ENCODE measurements at places on chromosomes 5 and 9.

DNA sequence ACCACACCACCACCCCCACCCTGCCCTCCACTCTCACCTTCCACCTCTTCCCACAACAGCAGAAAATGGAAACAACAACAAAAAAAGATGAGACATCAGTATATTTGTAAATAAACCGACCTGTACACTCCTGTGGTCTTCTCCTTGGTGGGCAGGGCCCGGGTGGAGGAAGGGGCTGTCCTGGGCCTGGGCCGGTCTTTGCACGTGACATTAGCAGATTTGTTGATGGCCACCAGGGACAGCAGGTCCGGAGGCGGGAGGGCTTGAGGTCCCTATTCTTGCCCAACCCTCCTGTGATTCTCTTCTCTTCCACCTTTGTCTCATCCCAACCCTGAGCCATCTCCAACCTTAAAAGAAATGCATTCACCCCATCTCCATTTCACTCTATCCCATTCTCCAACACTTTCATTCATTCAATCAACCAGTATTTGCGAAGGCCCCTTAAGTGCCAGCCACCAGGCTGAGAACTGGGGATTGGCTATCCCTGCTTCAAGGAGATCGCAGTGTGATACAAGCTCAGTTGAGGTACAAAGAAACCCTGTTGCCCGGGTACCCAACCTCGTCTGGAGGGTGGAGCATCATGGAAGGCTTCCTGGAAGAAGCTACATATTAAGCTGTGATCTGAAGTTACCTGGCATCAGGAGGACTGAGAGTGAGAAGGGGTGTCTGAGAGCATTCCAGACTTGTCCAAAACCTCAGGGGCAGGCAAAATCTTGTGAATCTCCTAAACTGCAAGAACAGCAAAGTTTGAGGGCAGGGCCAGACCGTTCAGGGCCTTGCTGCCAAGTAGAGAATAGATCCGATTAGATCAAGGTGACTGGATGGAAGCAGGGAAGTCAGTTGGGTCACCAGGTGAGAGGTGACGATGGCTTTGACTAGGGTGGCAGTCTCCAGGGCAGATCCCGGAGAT is 87.4 kb downstream of the LMX1B start:
- no peak for DNase-seq

DNA sequence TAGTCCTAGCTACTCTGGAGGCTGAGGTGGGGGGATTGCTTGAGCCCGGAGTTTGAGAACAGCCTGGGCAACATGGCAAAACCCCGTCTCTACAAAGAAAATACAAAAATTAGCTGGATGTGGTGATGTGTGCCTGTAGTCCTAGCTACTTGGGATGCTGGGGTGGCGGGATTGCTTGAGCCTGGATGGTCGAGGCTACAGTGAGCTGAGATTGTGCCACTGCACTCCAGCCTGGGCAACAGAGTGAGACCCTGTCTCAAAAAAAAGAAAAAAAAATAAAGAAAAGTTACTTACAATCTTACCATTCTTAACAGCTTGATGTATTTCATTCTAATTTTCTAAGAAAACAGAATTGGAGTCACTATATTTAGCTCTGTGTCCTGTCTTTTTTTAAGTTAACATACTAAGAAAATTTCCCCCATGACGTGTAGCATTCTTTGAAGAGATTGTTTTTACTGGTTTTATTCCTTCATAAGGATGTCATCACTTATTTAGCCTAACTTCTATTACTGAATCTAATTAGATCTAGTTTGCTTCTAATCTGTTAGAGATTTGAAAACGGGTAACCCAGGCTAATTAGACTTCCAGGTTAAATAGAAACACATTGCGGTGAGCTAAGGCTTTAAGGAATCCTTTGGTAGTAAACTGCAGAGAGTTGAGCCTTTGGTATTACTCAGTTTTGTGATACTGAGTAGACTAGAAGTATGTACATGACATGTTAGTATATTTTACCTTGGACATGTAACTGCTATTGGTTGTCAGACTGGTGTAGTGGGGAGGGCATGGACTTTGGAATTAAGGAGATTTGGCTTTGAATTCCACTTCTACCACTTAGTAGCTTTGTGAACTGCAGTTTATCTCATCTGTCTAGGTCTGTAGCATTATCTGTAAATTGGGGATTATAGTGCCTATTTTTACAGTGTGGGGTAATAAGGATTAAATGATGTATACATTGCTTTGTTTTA is 24.0 kb downstream of the HSPA4 start:
- DNase-seq: no peak

DNA sequence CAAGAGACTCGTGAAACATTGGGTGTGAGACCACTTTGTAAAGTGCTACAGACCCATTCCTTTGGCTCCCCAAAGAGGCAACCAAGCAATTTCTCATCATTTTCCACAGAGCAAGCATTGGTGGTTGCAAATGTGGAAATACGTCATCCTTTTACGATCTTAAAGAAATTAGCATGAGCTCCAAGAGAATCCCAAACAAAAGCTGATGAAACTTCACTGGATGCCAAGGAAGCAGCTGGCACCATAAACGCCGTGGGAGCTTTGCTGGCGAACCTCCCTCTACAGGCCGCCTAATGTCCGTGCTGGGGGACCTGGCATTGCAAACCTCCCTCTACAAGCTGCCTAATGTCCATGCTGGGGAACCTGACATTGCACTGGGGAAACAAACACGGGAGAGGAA is 432.4 kb downstream of the ACTL7B start:
- DNase-seq: no peak

DNA sequence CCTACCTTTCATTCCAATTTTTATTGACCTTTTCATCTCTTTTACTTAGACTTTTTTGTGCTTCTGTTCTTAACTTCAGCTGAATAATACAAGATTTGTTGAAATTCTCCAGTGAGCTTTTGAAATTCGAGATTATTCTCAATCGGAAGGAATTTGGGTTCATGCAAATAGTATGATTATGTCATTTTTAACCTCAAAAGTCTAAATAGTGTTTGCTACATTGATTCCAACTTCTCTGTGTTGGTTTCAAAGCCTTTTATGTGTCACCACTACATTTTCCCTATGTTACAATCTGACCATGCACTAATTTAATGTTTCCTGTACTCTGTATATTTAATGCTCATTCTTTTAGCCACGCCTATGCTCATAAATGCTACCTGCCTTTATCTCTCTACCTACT is 44.1 kb downstream of the VPS13A start:
- DNase-seq: no peak

DNA sequence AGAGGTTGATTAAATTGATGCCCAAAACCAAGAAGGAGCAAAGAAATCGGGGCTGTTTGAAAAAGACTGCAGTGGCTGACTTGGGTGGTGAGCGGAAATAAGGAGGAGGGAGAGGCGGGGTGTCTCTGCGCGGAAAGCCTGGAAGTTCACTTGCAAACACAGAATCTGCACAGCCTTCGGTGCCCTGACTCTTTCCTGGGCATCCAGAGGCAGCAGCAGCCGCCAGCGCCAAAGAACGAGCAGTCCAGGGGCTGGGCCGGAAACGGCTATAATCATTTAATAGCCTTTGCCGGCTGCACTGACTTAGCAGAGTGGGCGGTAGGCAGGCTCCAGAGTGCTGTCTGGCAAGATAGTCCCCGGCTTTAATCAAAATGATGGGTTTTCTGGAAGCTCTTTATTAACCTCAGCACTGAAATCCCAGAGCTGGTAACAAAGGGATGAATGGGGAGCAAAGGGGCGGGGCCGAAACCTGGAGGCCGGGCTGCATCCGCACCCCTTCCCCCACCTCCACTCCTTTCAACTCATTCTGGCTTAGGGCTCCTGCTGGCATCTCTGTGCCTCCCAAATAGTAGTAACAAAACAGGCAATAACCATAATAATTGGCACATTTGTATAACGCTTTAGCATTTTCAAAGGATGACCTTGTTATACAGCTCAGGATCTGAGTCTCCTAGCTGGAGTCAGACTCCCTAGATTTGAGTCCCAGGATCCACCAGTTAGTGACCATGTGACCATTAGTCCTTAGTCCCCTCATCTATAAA is 35.7 kb downstream of the PCDHAC2 start:
- DNase-seq: no peak

GRCh38 chr5:80406980-80407734 is 707 bp upstream of the ZFYVE16 start:
- peak; percentile 17 for DNase-seq

DNA sequence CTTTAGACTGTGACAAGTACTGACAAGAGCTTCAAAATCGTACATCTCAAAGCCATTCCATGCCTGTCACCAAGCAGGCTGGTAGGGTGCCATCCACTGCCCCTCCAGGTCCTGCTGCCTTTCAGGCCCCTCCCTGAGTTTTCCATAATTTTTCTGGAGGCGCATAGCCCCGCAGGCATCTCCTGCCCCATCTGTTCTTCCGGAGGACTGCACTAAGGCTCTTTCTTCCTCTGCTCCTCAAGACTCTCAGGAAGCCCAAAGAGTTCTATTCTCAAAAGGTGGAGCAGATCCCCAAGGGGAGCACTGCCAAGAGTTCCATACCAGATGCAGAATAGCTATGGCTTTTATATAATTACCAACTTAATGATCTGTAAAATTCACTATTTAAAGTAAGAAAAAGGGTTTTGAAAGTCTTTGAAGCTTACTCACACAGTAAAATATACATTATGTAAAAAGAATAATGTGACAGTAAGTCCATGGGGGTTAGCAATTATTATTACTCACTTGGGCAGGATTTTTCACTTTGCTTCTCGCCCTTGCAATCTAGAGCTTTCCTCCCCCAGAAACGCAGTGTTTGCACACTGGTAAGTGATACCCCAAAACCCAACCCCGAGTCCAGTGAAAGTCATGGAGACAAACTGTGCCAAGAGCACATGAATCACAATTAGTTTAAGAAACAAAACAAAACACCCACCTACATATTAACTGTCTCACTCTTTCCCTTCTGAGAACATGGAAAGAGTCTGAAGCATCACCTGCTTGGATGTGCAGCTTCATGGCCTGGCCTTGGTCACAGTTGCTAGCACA is 114.1 kb upstream of the DAPK1 start:
- DNase-seq: no peak

DNA sequence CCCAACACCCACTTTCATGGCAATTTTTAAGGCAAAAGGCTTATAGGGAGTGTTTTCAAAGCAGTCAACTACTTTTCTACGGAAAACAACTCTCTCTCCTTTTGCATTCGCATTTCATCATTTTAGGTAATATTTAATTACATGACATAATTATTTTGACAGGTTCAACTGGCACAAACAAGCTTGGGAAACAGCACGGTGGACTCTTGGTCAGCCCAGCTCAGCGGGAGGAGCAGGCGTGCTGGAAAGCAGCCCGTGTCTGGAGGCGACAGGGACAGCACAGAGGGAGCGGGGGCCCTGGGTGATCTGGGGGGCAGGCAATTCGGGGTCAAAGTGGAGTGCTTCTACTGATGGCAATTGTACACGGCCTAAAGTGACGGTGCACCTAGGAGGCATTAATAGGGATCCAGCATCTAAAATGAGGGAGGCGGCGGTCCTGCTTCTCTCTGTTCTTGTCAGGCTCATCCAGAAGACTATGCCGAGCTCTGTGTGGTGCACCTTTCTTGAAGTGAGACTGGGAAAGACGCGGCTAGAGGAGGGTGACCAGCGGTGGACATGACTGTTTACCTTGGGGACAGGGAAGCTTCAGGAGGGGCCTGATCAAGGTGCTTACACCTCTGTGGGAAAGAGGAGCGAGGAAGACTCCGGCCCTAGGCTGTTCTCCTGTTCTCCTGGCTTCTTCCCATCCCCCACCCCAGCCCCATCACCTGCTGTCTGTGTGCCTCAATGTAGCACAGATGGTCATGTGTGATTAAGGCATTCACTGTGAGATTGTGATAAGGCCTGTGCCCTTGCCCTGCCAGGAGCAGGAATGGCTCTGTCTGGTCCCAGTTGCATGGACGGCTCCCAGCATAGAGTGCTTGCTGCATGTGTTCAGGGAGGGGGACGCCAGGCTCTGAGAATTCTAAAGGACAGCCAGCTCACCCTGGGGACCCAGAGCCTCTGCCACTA is 3.4 kb downstream of the MYMK start:
- DNase-seq: no peak

DNA sequence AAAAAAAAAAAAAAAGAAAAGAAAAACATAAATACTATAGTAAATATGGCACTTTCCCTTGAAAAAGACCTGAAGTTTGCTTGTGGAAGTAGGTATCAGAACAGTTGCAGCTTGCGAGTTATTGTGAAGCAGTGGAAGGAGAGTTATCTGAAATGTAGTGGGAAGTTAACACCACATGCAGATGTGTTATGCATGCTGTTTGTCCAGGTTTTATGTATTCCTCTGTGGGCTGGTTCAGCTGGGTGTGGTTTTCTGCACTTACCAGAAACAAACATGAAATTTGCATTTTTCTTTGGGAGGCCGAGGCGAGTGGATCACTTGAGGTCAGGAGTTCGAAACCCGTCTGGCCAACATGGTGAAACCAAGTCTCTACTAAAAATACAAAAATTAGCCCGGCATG is 42.1 kb upstream of the CTNNA1 start:
- no peak for DNase-seq
